Bone marrow (tissue), 2 donors: ENCODE measurements at places on chromosomes 16 and 17.

DNA sequence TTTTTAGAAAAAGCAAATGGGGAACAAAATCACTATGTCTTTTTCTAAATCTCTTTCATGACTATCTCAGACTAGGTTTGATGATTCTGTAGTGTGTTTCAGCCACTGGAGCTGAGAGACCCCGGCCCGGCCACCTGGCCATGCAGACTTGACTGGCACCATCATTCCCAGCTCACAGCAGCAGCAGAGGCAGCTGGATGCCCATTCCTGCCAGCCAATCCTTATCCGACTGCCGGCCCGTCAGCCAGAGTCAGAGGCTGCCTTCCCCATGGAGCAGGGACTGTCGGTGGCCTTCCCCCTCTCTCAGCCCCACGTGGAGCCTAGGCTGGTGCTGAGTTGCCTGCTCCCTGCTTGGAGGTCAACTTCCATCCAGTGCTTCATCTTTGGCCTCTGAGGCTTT is 56.0 kb upstream of the WSB1 start:
- DNase-seq = no peak

DNA sequence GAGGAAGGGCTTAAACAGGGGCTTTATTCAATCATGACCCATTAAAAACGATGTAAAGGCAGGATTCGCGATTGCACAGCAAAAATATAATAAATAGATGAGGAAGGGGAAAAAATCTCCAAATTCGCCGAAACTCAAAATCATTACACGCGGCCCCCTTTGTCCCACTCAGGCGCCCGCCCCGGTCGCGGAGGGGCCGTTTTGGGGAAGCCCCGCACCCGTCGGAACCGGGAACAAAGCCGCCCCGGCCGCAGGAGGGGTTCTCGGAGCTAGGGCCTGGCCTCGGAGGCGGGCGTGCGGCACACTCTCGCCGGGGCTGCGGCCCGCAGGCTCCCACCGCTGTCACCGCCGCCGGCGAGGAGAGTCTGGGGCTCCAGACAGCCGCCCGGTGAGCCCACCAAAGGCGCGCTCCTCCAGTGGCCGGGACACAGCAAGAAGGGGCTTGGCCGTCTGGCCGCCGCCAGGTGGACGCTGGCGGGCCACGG is 521 bp downstream of the C16orf87 start:
- no peak for DNase-seq

- peak; percentile 19 for DNase-seq
These were observed at the start of gene MXRA7 for GRCh38 chr17:76710863-76711611. MXRA7 (minus strand) TSS chr17:76710965; CDS start chr17:76710946, 19 bp downstream.

DNA sequence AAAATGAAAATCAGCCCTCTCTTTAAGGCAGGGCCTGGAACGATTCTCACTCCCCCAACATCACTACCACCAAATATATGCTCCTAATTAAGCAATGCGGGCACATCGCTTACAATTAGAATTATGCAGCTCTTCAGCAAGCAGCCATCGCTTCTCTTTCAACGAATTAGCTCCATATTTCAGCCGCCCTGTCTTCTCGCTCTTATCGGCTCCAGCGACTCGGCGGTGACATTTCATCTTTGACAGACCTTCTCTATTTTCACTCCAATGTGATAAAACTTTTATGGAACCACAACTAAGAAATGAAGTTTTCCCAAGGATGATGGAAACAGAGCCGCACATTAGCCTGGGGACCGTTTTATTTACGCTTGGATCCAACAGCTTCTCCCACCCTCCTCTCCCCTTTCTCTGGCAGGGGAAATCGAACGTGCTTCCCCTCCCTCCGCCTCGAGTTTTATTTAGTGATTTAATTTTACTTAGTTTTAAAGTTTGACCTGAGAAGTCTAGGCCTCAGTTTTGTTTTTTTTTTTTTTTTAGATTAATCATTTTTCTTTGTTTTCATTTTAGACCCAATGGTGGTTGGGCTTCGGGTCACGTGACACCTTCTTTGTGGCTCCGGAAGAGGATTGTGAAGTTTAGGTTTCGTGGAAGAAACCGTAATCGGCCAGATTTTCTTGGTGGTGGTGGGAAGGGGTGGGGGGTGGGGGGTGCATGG is 3.1 kb upstream of the HOXB2 start:
- DNase-seq = no peak

DNA sequence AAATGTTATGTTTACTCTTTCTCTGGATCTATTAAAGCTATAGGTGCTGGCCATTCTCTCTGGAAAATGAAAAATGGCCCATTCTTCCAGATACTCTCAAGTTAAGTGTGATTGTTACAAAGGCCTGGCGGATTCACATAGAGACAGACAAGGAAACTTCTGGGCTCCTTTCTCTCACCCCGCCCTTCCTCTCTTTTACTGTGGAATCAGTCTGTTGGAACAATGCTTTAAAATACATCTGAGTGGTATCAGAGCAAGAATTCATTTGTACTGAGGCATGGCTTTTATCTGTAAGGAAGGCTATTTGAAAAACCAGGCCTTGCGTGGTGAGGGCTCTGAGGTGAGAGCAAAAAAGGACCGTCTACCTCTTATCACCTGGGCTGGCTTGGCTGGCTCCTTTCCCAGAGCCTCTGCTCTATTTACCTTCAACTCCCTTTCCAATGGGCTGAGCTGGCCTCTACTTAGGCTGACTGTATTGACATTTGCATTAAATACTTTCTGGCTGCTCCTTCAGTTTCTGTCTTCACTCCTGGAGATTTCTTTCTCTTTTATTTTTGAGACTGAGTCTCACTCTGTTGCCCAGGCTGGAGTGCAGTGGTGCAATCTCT is 274.0 kb downstream of the PHKB start:
- DNase-seq = no peak

GRCh38 chr16:49596648-49597291 is 223.2 kb downstream of the C16orf78 start:
- DNase-seq = no peak

DNA sequence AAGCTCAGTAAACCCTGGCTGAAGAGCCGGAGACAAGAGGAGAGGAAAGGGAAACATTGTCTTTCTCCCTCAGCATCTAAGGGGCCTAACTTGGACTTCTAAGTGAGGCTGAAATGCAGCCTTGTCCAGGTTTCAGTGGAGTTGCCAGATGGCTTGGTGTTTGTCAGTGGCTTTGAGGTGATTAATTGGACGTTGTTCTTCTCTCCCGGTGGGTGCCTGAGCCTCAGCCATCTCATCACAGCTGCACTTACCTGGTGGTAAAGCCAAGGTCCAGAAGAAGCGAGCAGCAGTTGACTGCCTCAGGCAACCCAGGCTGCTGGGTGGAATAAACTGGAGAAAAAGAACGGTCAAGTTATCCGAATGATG is 202.2 kb upstream of the NLRP1 start:
- no peak for DNase-seq

DNA sequence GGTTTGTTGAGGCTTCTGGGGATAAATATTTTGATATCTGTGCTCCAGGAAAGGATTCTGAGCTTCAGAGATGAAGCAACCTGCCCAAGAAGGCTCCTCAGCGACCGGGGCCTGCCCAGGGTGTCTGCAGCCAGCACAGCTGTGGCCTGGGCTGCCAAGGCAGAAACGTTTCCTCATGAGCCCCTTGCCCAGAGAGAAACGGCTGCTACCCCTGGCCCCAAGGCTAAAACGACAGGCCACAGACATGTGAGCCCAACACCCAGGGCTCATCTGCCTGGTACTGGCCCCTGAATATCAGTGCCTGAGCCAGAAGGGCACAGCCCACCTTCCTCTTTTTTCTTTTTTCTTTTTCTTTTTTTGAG is 45.4 kb upstream of the RASD1 start:
- DNase-seq = no peak

- peak; percentile 72 for DNase-seq
These were observed 6.6 kb downstream of the WFIKKN2 start for GRCh38 chr17:50841949-50842354.

GRCh38 chr17:10118788-10119130 is 79.6 kb downstream of the GAS7 start:
- DNase-seq = no peak

- no peak for DNase-seq
These were observed 23.3 kb upstream of the SLC12A3 start for GRCh38 chr16:56841659-56842058.

DNA sequence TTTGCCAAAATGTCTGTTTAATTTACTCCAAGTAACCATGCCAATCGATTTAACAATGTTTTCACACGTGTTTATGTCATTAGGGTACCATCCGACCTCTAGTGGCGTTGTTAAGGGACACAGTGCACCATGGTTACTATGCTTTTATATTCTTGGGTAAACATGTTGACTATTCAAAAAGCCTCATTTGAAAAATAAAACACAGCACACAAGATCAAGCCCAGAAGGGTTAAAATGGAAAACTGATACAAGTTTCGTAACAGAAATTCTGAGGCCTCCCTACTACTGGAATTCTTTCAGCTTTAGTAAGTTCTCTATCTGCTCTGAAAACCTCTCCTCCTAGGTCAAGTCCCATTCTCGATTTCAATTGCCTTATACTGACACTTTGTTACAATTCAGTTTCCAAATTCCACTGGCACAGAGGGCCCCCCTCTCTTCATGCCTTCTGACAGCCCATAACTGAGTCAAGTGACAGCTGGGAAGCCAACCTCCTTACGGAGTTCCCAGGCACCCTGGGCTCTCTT is 2.1 kb downstream of the CFAP20 start:
- no peak for DNase-seq

DNA sequence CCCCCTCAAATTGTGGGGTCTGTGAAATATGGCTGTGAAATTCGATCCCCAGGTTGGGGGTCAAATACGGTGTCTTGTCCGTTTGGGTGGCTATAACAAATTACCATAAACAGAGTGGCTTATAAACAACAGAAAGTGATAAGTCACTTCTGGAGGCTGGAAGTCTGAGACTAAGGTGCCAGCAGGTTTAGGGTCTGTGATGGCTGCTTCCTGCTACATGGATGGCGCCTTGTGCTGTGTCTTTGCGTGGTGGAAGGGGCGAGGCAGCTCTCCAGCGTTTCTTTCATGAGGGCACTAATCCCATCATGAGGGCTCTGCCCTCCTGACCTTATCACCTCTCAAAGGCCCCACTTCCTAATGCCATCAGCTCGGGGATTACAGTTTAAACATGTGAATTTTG is 120.0 kb downstream of the IRF8 start:
- DNase-seq = no peak

DNA sequence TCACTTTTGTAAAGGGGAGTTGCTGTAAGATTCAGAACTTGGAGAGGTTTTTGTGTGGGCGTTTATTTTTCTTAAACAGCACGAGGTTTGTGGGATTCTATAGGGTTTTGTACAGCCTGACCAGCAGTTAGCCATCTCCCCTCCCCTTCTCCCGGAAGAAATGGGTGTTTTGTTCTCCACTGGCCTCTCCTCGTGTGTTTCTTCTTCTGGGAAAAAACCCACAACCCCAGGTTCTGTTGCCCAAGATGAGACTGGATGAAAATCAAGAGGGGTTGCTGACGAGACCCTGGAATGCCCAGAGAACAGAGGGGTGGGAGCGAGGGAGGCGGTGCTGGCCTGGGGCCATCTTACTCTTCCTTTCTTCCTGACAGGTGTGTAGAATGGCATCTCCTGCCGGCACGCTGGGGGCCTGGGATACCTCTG is 186.1 kb downstream of the MSI2 start:
- no peak for DNase-seq

- DNase-seq = no peak
These were observed 88.3 kb upstream of the DNAH17 start for GRCh38 chr17:78665387-78665951.

DNA sequence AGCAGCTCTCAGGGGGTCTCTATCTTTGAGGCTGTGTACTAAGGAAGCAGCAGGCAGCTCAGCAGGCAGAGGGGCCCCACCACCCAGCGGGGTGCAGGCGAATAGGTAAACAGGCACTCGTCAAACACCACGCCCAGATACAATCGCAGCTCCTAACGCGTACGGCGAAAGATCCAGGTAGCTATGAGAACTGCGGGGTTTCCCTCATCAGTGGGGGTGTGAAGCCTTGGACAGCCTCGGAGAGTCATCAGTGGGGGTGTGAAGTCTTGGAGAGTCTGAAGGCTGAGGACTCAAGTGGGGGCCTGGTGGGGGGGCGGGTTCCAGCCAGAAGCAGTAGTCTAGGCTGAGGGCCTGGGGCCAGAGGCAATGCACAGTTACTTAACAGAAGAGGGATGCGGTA is 69.0 kb downstream of the RTN4RL1 start:
- DNase-seq = no peak

DNA sequence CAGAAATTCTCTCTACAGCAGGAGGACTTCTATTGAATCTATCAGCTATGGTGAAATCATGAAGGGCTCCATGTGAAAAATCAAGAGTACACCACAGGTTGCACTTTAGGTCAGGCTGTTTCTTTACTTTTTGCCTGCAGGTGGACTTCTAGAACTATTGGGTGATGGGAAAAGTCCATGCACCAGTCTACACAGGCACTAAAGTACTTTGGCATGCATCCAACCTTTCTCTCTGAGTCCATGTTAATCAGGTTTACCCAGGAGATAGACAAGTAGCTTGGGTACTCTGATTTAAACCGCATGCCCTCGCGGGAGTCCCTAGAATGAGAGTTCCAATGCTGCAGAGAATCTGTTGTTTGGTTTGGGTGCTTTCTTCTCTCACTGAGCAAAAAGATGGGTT is 9.1 kb upstream of the ANKFN1 start:
- DNase-seq = no peak

GRCh38 chr17:1047177-1047878 is 50.4 kb downstream of the TIMM22 start:
- DNase-seq = no peak

- no peak for DNase-seq
These were observed 10.1 kb downstream of the ACTG1 start for GRCh38 chr17:81502471-81503017.

- no peak for DNase-seq
These were observed 60.4 kb downstream of the HS3ST2 start for GRCh38 chr16:22874394-22874793.

DNA sequence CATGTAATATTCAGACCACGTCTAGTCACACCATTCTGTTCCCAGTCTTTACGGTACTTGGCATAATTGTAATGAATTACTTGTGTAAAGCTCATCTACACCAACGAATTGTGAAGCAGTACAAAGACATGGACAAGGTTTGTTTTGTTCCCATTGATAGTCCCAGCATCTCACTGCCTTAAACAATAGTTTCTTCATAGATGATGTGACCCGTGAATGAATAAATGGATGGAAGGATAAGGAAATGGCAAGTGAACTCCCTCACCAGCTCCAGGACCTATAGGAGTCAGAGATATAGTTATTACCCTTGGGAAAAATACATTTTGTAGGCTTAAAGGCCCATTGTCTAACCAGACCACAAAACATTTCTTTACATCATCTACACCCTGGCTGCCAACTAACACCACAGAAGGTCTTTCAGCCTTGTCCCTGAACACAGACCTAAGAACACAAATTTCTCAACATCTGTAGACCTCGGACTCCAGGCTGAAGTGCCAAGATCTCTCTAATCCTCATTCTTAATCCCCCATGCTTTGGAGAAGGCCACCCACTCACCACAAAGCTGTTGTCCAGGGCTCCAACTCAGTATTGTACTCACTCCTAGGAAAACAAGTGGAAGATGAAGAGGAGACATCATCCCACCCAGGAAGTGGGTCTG is 38.2 kb downstream of the MAF start:
- DNase-seq = no peak

DNA sequence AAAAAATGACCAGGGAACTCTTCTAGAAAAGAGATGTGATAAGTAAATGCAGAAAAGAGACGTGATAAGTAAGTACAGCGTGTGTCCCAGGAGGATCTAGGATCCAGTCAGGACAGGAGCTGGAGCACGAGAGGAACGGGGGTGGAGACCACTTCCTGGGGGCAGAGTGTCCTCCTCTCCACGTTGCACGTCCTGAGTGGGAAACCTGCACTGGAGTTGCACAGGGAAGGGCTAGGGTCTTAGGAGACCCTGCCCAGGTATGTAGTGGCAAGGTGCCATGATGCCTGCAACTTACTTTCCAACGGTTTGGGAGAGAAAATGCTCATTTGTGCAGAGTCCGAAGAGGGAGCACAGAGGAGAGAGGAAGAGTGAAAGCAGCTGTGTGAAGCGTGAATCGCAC is 55.8 kb downstream of the RNF213 start:
- DNase-seq = no peak

- DNase-seq = no peak
These were observed 81.1 kb upstream of the DNAH17 start for GRCh38 chr17:78658281-78658785.
